GM10248 (cell line): ENCODE measurements at places on chromosomes 7 and 10.
A peak's percentile ranks its signal among the peaks of the same experiment; 100 is the strongest.

GRCh38 chr10:1939016-1939415 is 201.7 kb upstream of the ADARB2 start:
- DNase-seq = no peak

- no peak for DNase-seq
Measured at GRCh38 chr7:30530373-30530772, 25.7 kb upstream of the GGCT start.

- DNase-seq = no peak
Measured at GRCh38 chr10:97059006-97059871, 126.5 kb downstream of the SLIT1 start.

DNA sequence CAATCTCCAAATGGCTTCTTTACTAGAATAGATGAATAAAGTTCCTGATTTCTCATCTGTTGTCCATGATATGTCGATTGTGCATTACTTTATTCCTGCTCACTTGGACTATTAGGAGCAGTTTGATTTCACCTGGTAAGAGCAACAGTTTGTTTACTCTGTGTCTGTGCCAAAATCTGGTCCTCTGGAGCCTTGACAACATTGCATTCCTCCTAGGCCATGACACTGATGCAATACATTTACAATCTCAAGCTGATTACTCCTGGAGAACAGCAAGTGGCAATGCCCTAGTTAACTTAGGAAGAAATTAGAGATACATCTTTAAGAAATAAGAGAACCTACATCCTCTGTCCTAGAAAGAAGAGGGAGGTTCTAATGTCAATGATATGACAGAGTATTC is 71.8 kb downstream of the SGCE start:
- no peak for DNase-seq

DNA sequence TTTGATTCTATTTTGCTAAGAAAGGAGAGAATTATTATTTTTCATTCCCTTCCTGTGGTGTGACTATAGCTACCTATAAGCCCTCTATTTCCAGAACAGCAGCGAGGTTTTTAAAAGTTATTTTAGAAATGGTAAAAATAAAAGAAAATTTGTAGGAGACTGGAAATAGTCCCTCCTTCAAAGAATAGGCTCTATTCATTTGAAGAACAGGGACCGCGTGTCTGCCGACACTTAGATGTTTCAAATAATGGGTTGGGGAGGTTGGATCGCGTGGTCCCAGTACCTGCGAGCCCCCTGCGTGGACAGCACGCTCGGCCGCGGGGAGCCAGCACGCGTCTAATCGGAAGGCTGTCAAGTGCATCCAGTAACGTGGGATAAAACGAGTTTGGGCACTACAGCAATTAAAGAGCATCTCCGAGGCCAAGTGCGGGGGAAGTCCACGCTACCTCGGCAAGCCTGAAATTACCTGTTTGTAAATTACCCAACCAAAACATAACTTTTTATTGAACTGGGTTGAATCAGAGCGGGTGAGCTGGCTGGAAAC is 1.0 kb downstream of the CACNA2D1 start:
- DNase-seq = no peak

DNA sequence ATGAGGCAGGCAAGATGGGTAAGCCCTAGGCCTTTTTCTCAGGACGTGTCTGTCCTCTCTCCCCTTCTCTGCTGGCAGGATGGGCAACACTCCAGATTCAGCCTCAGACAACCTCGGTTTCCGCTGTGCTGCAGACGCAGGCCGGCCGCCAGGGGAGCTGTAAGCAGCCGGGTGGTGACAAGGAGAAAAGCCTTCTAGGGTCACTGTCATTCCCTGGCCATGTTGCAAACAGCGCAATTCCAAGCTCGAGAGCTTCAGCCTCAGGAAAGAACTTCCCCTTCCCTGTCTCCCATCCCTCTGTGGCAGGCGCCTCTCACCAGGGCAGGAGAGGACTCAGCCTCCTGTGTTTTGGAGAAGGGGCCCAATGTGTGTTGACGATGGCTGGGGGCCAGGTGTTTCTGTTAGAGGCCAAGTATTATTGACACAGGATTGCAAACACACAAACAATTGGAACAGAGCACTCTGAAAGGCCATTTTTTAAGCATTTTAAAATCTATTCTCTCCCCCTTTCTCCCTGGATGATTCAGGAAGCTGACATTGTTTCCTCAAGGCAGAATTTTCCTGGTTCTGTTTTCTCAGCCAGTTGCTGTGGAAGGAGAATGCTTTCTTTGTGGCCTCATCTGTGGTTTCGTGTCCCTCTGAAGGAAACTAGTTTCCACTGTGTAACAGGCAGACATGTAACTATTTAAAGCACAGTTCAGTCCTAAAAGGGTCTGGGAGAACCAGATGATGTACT is 13.1 kb downstream of the PHKG1 start:
- DNase-seq = no peak

GRCh38 chr7:38878694-38879457 is 30.1 kb downstream of the VPS41 start:
- no peak for DNase-seq

DNA sequence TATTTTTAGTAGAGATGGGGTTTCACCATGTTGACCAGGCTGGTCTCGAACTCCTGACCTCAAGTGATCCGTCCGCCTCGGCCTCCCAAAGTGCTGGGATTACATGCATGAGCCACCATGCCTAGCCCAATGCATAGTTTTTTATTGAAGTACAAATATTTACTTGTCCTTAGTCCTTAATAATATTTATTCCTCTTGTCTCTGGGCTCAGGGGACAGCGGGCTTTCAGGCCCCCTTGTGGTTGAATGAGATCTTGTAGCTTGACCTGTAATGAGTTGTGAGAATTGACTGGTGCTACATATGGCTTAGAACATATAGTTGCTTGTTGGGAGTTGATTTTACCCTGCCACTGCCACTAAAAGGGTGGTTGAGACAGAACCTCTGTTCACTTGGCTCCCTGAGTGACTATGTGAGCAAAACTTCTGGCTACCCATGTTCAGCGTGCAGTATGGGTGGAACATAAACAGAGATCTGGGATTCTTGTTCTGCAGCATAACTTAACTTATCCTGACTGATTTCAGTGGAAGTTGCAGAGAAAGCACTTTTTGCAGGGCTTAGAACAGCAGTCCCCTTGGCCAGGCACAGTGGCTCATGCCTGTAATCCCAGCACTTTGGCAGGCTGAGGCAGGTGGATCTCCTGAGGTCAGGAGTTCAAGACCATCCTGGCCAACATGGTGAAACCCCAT is 14.9 kb downstream of the CCL26 start:
- DNase-seq = peak; percentile 36

DNA sequence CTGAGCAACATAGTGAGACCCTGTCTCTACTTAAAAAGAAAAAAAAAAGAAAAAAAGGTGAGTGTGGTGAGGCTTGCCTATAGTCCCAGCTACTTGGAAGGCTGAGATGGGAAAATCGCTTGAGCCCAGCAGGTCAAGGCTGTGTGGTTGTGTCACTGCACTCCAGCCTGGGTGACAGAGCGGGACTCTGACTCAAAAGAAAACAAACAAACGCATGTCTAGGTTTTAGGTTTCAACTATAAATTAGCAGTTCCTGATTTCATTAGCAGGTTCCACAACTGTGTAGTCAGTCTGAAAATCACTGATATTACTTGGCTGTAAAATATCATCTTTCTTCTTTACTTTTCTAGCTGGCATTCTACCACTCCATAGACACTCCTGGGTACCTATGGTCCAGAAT is 155.7 kb upstream of the HGF start:
- DNase-seq = no peak

GRCh38 chr10:114584419-114584818 is 73.7 kb downstream of the ABLIM1 start:
- DNase-seq = no peak

- no peak for DNase-seq
Measured at GRCh38 chr10:104334965-104335650, 3.2 kb downstream of the ITPRIP start.

DNA sequence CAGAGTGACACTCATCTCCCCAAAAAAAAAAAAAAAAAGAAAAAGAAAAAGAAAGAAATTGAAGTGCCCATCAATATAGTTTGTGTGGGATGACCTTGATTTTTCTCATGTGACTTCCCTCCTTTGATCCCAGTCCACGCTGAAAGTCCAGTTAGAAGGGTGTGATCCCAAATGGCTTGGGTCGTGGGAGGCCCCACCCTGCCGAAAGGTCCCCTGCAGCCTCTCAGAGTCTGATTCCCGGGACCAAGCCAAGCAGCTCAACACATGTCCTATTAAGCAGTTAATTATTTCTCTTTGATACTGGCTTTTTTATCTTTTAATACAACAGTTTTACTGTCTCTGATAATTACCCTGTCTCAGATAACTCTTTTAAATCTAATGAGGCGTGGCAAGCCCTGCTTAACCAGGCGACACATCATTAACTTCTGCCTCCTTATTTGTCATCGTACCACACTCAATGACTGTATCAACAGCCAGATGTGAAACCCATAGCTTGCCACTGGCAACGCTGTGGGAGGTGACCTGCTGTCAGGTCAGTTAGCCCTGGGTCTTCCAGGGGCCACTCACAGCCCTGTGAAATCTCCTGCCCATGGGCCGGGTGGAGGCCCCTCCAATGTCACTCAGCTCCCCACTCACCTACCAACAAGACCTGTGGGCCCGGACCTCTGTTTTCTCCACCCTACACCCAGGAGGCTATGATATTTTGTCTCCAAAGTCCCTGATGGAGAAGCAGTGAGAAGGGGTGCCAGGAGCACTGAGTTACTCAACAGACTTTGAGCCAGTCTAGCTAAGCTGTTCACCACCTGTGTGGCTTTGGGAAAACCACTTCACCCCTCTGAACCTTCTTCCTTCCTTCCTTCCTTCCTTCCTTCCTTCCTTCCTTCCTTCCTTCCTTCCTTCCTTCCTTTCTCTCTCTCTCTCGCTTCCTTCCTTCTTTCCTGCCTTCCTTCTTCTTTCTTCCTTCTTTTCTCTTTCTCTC is 110.0 kb upstream of the SFMBT2 start:
- peak; percentile 54 for DNase-seq
